ENCODE measurements at places on chromosomes 11 and 22.

DNA sequence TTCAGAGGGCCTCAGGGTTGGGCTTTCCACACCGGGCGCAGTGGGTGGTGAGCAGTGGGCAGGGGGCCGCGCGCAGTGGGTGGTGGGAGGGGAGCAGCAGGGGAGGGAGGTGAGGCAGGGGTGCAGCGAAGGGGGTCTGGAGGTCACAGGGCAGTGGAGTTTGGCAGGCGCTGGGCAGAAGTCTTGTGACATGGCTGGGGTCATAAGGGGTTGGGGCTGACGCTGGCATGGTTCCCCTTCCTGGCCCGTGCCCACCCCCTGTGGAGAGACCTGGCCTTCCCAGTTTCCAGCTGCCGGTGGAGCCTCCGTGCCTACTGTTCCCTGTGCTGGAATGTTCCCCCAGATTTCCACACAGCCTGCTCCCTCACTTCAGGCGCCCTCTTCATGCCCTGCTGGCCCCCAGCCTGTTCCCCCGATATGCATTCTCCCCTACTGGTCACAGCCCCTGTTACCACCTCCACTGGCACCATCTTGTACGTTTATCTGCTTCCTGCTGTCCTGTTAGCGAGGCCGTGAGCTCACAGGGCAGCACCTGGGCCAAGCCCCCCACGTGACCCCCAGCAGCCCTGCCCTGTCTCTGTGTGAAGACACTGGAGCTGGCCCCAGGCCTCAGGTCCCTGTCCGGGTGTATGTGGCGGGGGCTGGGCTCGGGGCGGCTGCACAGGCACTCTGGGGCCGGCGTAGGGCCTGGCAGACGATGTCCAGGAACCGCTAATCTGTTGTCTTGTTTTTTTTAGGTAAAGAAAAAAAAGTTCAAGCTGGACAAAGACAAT is 111.6 kb downstream of the KCNQ1OT1 start:
- DNase-seq: no peak

- DNase-seq: no peak
Measured at GRCh38 chr22:43850529-43850928, 11.8 kb downstream of the SULT4A1 start.

DNA sequence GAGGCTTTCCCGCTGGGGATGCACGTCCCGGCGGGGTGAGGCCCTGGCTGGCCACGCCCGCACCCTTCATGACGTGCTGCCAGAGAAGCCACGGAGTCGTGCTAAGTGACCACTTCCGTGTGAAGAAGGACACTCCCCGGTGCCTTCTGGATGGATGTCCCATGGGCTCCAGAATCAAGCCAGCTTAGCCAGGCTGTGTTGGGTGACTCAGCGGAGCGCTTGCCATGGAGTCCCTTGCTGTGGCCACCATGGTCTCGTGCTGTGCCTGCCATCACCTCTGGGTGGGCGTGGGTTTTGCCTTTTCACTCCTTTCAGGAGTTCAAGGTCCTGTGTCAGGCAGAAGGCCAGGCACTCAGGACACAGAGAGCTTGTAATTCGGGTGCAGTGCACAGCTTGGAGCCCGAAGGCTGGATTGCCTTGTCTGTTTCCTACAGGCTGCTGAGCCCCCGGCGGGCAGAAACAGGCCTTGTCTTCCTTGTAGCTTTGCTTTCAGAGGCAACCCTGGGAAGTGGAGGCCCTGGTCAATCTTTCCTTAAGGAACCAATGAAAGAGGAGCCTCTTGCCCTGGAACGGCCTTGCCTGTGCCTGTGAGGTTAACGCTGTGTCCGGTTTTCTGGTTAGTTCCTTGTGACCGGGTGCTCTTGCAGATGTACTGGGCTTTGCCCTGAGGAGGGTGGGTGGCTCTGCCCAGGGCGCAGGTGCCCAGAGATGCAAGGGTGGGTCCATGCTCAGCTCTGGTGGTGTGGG is 268.6 kb downstream of the TBC1D22A start:
- DNase-seq: no peak

- DNase-seq: peak; percentile 31
Measured at GRCh38 chr22:38262051-38262795, 10.6 kb downstream of the TMEM184B start.

Data from activated CD4-positive, alpha-beta T cell treated with anti-CD3 and anti-CD28 coated beads, Interleukin-2, amount 50 U/mL, for 4 hours (primary cell).